ENCODE measurements at places on chromosomes 3 and 15.

DNA sequence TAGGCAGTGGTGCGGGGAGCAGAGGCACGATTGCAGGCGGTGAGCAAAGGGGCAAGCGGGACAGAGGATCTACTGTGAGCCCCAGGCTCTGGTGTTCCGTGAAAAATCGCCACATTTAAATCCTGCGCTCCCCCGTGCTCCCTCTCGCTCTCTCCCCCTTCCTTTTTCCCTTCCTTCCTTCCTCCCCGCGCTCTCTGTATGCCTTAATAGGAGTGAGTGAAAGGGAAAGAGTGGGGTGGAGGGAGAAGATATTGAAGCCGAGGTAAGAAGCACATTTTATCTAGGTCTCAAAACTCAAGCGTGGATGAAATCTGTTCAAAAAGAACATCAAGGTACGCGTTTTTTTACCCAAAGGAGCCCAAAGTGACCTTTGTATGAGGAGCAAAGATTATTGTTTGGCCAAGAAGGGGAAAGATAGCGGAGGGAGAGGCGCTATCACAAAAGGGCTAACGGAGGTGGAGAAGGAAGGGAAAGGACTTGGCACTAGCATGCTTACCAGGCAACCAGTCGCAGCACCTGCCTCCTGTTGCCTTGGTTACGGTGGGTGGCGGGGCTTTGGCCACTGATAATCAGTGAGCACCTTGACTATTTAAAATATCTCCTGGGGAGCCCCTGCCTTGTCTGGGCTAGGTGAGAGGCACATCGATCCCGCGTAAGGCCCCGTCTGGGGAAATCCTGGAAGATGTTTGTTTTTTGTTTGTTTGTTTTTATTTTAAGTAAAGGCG is 14.9 kb upstream of the AEN start:
- no peak for DNase-seq

DNA sequence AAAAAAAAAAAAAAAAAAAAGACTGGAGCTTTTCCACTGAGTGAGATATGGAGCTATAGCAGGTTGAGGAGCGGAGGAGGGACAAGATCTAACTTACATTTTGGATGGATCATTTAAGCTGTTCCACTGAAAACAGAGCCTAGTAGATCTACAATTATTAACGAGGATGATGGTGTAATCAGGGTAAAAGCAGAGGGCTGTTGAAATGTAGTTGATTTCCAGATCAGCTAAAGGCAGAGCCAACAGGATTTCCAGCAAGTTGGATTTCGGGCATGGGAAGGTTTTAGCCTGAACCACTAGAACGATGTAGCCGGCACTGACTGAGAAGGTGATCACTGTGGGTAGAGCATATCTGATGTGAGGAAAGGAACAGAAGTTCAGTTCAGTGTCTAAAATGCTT is 360.7 kb downstream of the EPHB1 start:
- no peak for DNase-seq

DNA sequence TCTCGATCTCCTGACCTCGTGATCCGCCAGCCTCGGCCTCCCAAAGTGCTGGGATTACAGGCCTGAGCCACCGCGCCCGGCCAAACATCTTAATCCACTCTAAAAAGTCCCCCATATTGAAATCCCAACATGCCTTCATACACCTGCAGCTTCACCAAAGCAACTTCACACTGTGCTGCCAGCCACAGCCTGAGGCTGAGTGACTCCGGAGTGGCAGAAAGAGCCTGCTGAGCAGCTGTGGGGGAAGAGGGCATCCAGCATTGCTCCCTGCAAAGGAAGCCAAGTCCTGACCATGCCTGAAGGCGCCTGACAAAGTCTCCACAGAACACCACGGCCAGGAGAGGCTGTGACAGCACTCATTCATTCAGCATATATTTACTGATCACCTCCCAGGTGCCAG is 21.6 kb upstream of the VGLL4 start:
- DNase-seq: no peak

GRCh38 chr3:67067251-67067650 is 69.1 kb downstream of the KBTBD8 start:
- no peak for DNase-seq

DNA sequence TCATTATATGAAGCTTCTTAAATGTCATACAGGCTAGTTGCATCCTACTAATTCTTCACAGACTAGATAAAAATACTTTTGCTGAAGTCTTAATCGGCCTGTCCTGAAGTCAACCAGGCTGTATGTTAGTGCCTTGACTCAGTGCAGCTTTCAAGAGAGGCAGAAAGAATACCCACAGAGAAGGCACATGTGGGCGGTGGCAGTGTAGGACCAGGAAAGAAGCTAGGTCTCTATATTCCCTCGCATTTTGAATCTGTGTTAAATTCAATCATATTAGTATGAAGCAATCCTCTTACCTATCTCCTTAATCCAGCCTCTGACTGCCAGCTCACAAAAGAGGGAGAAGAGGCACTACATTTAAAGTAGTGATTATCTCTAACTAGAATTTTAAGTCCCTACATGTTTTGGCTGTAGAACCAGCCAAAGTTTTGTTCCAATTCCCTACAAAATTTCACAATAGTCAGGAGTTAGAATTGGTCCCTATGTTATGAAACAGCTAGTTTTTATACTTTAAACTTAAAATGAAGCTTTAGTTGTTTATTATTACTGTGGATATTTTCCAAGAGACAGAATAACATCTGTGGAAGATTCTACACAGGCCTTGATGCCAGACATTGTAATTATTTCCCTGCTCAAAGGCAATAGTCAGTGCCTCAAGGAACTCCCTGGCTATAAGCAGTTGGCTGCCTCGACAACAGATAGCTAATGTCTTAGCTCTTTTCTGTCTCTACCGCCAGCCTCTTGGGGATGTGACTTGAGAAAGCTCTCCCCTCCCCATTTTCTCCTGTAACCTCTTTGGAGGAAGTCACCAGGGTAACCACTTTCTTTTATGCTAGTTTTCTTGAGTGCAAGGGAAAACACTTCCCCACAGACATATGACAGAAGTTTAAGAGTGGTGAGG is 31.9 kb downstream of the CRTC3 start:
- DNase-seq: no peak

GRCh38 chr15:73972984-73973682 is 19.0 kb downstream of the STOML1 start:
- DNase-seq: peak; percentile 75

DNA sequence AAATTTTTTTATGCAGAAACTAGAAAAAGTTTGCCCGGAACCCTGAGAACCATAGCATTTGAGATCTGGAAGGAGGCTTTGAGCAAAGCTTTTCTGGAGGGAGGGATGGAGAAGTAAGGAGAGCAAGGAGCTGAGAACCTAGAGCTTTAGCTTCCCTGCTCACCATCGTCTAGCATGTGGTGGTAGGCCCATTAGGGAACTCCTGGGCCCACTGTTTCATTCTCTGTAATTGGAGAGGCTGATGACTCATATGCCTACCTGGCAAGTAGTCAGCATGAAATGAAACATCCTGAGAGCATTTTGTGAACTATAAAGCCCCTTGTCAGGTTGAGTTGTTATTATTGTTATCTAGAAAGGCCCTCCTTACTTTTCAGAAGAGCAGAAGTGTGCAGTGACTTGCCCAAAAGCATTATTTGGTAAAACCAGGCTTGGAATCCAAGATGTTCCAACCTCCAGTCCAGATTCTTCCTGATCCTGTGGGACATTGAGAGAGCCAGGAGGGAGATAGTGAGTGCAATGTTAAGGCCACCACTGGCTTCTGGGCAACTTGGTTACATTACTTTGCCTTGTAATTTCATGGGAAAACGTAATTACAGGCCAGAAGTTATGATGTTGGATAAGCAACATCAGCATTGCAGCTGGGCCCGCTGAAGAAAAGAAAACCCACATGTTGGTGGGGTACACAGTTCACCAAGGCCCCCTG is 104.5 kb upstream of the BFSP2 start:
- DNase-seq: no peak

- DNase-seq: no peak
These were observed 12.4 kb downstream of the TPM1 start for GRCh38 chr15:63054985-63055384.

- DNase-seq: no peak
These were observed 132.8 kb upstream of the ZPLD1 start for GRCh38 chr3:102302020-102302419.

DNA sequence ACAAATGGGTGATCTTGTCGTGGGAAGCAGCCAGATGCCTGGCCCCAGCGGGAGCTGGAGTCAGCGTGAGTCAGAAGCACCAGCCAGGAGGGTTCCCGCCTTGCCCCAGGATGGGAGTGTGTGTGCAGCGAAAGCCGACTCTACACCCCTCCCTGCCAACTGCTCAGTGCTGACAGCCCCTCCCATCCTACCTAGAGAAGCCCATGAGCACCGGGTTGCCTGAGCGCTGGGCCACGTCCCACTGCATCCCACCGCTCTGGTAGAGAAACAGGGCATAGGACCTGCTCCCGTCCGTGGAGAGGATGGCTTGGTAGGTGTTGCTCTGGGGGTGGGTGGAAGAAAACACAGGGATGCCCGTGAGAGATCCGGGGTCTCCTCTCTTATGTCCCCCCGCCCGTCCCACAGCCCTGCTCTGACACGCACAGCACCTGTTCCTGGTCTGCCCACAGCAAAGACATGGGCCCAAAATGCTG is 42.9 kb downstream of the MUC4 start:
- DNase-seq: no peak

DNA sequence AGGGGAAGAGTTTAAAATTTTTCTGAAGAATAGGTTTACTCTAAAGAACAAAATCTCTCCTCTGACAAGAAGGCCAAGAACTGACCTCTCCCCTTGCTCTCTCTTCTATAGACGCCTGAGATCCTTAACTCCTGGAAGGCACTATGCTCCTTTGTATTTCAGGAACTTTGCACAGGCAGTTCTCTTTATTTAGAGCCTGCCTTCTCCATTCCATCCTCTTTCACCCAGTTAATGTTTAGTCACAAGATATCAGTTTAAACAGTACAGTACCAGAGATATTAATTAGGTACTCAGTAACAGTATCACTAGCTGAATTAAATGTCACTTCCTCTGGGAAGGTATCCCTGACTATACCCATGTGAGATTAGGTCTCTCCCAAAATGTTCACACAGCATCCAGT is 33.5 kb downstream of the HERC1 start:
- no peak for DNase-seq

GRCh38 chr3:132404276-132404675 is 13.0 kb upstream of the DNAJC13 start:
- DNase-seq: no peak

DNA sequence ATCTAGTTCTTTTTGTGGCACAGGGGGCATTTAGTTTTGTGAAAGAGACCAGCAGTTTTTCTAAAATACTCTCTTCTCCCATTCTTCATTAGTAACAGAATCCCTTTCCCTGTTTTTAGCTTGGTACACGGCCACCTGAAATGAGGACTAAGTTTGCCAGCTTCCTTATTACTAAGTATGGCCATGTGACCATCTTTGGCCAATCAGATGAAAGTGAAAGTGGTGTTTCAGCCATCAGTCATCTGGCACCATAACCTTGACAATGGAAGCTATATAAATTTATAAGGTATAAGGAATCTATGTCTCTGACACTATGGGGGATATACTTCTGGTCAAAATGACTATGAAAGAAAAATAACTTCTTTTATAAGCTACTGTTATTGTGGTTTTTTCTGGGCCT is 570.4 kb downstream of the AGBL1 start:
- no peak for DNase-seq

- no peak for DNase-seq
These were observed 29.3 kb upstream of the XYLB start for GRCh38 chr3:38317192-38317759.

GRCh38 chr3:126395846-126396513 is 1.3 kb downstream of the CFAP100 start:
- DNase-seq: no peak

GRCh38 chr3:14137004-14137403 is 12.2 kb downstream of the TMEM43 start:
- DNase-seq: no peak

DNA sequence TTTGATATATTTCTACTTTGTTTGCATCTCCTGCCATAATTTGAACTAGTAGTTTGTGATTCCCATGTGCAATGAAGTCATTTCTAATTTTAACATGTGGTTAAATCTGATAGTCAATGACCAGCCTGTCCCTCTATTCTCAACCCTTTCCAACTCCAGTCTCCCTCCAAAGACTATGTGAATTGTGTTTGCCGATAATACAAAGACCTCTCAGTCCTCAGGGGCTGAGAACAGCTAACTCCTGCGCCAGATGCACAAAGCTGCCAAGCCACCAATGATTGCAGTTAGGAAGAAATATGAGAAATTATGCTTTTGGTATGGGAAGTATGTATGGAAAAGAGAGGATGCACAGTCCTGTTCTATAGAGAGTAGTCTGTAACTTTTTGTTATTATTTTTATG is 54.0 kb downstream of the KCNH8 start:
- no peak for DNase-seq

- no peak for DNase-seq
These were observed 826.3 kb downstream of the FHIT start for GRCh38 chr3:60424942-60425341.

GRCh38 chr3:174342941-174343501 is 516.1 kb upstream of the NAALADL2 start:
- no peak for DNase-seq

DNA sequence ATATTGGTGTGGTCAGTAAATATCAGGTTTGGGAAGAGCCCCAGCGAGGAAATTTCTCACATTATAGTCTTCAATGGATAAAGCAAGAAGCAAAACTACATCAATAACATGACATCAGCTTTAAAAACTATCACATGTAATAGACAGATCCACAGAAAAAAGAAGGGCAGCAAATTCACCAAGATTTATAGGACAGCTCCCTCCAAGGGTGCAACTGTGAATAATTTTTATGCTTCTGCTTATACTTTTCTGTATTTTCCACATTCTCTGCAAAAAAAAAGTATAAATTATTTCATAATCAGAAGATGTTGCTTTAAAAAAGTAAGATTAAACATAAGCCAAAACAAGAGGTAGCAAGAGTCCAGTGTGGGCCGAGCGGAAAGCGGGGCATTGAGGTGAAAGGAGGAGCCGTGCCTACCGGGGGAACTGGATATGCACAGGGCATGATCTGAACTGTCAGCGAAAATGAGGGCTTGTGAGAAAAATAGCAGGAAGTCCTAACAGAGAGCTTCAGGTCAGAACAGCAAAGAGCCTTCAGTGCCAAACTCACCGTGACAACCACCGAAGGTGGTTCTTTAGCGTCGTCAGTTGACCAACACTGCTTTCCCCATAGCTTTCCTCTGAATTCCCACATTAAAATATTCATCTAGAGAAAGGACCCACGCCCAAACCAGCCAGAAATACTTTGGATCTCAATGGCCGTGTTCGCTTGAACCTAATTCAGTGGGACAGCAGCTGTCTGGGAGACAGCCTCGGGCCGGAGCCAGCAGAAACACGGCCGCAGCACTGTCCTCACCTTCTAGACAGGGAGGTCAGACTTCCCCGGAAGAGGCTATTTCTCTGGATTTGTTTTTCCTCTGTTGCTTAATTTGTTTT is 59.8 kb downstream of the FAM174B start:
- DNase-seq: peak; percentile 10

GRCh38 chr3:142904639-142905436 is 16.0 kb upstream of the PCOLCE2 start:
- DNase-seq: no peak
